ENCODE measurements at places on chromosomes 7 and 10.

GRCh38 chr10:70940834-70941568 is 52.6 kb upstream of the PCBD1 start:
- DNase-seq, result no peak

GRCh38 chr10:24930427-24930826 is 22.0 kb downstream of the PRTFDC1 start:
- no peak for DNase-seq

DNA sequence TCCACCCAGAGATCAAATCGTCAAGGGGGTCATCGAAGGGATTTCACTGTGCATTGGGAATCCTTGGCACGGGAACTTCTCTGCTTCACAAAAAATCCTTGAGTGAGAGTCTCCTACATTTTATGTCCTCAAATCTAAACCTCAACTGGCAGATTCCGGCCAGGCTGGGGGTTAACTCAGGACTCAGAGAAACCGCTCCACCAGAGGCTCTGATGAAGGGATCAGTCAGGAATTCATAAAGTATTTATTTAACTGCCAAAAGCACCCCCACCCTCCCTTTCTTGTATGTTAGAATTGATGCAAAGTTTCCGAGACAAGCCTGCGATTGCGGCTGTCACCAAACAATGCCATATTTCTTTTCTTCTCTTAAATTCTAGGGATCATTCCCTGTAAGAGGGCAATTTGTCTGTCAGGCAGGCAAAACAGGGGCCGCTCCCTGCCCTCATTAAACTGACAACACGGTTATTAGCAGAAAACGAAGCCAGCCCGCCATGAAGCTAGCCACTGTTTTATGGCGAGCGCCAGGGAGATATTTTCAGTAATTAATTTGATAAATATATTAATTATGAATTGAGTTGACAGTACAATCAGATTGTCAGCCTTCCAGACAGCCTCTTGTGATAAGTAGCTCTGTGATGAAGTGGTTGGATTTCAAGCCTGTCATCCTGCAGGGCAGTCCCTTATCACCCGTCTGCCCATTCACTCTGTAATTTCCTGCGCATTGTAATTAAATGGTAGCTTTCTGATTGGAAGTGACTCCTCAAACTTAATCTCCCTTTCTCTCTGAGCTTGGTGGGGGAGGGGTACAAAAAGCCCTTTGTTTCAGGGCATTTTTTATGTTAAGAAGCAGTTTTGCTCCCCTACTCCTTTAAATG is 153.0 kb upstream of the GPR26 start:
- no peak for DNase-seq

DNA sequence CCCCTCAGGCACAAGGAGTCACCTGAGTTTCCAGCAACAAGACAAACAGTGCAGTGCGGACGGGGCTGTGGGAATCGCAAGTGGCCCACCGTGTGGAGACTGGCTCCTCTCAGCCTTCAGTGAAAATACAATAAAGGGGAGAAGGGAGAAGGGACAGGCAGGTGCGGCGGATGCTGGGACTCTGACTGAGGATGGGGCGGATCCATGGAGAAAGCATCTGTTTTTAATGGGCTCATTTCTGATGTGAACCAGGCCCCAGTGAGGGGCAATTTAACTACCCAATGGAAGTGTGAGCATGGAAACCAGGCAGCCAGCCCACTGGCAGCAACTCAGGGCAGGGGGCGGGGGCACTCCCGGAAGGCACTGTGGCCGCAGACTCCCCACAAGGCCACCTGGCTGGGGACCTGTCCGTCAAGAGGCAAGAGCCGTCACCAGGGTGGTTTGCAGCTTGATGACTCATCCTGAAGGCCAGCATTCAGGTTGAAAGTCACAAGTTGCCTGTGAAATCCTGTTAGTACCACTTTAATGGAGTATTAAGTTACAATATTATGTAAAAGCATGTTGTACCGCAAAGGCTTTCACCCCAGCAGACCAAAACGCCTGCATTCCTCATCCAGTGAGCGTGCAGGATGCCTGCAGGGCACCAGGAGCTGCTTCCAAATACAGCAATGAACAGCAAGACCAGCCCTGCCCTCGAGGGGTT is 476.4 kb downstream of the PTPRN2 start:
- DNase-seq, result no peak

DNA sequence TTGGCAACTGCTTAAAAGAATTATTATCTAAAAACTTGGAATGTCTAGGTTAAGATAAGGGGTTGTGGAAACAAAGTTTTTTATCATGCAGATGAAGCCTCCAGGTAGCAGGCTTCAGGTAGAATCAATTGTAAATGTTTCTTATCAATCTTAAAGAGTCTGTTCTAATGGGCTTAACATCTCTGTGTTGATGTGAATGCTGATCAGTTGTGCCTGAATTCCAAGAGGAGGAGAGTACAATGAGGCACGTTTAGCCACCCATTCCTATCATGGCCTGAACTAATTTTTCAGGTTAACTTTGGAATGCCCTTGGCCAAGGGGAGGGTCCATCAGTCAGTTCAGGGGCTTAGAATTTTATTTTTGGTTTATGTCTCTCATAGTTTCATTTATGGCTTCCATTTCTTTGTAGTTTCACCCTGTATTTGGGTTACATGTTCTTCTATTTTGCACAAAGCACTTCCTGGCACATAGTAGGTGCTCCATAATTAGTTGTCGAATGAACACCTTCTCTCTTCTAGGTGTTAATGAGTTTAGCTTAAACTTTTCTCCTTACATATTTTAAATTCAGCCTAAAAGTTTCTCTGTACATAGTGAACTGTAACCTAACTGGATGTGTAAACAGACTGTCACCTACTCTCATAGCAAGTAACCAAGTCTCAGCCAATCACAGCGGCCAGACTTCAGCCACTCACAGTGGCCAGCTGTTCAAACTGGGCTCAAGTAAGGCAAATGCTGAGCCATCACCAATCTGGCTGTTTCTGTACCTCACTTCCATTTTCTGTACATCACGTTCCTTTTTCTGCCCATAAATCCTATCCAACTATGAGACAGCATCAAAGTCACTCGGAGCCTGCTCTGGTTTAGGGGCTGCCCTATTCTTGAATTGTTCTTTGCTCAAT is 34.7 kb downstream of the ALOX5 start:
- DNase-seq, result no peak

DNA sequence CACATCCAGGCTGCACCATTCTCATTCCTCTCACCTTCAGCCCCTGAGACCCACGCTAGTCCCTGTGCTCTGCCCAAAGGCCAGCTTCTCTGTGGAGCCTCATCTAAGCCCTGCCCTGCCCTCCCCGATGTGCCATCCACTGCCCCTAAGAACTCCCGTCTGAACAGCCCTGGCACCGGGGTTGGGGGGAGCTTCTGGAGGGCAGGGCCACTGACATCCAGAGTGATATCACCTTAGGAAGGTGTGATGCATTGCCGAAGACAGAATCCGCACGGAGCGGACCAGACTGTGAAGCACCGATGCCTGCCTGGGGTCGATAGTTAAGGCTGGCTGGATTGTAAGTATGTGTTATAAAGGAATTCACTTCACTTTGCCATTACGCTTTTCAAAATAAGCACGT is 511.0 kb downstream of the PTPRN2 start:
- no peak for DNase-seq

Data from stimulated activated CD8-positive, alpha-beta memory T cell treated with anti-CD3 and anti-CD28 coated beads, Interleukin-4, amount 100 ng/mL, for 48 hours (primary cell).